Vagina (tissue), 2 donors: ENCODE measurements at places on chromosomes 5 and 9.

DNA sequence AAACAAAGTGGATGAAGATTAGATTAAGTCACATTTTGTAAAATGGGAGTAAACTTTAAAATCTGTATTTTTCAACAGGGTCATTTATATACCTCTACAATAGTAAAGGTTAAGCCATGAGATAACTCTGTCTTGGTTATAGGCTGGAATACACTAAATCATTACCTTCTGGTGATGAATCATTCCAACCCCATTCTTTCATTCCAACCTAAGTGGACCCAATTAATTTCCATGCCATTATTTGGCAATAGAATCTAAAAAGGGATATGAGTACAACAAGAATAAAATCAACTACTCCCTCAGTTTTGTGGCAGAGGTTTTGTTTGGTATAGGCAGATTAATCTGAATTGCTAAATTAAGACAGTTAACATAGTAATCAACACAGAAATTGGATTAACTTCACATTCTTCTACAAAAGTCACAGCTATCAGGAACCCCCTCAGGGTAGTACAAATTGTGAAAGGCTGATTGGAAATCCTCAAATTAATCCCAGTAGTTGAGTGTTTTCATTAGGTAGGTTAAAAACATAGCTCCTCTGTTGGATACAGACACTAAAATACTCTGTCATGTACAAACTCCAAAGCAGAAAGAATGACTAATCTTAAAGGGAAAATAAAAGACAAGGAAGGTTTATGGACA is 54.2 kb downstream of the ELAVL2 start:
- no peak for DNase-seq

DNA sequence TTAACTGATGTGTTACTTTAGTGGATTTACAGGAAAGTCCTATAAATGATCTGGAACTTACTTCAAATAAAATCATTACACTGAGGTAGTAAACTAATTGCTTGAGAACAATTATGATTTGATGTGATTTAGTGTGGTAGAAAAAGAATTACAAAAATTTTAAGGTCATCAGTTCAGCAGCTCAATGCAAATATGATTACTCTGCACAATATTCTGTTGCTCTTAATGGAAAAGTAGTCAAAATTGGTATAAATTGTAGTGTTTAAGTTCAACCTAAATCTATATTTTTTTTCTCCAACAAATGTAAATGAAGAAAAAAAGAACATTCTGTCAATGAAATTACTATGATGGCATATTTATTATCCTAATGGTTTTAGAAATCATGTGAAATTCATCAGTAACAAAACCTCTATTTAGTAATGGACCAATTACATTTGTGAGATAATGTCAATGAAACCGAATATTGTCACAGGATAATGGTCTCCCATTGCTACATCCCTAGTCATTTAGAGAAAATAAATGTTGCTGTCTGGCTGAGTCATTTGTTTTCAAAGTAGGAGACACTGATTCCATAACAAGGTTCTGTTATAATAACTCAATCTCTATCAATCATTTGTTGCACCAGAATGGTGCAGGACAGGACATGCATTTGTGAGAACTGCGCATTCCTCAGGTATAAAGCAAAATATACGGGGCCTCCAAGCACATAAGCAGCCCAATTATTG is 177.1 kb downstream of the NFIB start:
- no peak for DNase-seq

- DNase-seq = no peak
Observed at GRCh38 chr5:120790339-120790738, 326.2 kb downstream of the PRR16 start.

- no peak for DNase-seq
Observed at GRCh38 chr5:176994460-176995121, 12.0 kb downstream of the UIMC1 start.

DNA sequence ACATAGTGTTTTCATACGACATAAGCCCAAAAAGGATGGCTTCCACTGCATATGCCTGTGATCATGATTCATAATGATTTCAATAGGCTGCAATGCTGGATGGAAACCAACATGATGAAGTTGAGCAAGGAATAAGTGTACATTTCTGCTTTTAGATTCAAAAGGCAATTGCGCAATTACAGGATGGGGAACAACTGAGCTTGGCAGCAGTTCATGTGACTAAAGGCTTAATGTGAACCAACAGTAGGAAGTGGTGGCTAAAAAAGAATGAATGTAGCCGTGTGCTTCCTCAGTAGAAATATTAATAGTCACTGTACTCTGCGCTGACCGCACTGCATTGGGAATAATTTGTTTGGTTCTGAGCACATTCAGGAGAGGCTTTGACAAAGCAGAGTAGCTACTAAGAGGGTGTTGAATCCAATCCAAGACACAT is 51.2 kb downstream of the SLC1A3 start:
- DNase-seq = peak; percentile 91

DNA sequence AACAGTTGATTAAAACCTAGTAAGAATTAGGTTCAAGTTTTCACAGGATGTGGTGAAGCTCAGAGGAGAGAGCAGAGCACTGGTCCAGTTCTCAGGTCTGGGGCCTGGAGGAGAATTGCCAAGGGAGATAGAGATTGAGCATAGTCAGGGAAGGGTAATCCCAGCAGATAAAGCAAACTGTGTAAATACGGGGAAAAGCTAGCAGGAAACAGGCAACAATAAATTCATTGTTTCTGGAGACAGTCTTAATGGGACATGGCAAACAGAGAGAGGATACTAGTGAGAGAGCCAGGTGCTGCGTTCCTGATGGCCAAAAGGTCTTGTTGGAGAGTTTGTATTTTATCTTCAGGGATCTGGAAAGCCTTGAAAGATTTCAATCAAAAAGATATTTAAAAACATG is 333.0 kb downstream of the PDE4D start:
- DNase-seq = no peak

- DNase-seq = no peak
Observed at GRCh38 chr5:10124287-10124686, 125.4 kb downstream of the ATPSCKMT start.

GRCh38 chr5:122126756-122127321 is 2.5 kb upstream of the ZNF474 start:
- no peak for DNase-seq

GRCh38 chr9:94950579-94951323 is 224.3 kb downstream of the AOPEP start:
- no peak for DNase-seq

- DNase-seq = no peak
Observed at GRCh38 chr9:93184432-93185265, 710 bp downstream of the WNK2 start.

DNA sequence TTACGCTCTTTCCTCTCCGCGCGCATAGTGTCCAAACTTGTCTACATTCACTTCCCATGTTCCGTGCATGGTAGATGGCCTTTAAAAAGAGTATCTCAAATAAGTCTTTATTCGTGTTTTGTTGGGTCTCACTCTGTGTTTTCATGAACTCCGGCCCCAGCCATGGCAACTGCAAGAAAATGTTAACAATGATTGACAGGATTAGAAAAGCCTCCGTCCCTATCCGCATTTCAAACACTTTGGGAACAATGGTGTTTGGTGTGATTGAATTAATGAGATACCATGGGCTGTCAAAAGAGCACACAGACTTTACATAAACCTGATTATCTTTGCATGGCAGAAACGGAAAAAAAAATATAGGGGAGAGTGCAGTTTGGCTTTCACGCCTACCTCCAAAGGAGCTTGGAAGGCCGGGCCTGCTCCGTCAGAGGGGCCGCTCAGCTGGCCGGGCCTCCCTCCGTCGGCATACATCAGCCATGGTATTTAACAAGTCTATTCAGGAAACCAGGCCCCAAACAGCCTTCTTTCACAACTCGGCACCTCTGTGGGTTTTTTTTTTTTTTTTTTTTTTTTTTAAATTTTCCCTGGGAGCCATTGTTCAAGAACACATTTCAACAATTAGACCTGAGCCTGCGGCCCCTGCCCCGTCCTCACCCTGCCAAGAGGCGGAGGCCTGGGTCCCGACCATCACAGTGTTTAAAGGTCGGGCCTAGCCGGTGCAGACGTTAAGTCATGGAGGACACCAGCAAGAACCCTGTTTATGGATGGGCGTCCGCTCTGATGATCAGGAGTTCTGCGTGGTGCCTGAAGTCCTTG is 323.8 kb upstream of the IRX4 start:
- DNase-seq = peak; percentile 70

GRCh38 chr9:90821697-90822096 is 20.1 kb downstream of the SYK start:
- no peak for DNase-seq

DNA sequence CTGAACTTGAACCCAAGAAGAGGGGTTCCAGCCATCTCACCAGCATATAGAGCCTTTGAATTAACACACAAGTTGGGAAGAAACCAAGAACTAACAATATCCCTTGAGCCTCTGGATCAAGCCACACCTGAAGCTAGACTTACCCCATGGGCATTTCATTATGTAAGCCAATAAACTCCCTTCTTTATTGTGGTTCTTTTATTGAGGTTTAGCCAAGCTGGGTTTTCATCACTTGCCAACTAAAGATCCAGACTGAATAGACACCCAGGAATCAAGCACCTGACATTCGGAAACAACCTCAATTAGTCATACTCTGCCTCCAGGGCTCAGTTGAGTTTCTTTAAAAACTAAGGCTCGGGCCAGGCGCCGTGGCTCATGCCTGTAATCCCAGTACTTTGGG is 226.7 kb downstream of the AGTPBP1 start:
- DNase-seq = no peak

DNA sequence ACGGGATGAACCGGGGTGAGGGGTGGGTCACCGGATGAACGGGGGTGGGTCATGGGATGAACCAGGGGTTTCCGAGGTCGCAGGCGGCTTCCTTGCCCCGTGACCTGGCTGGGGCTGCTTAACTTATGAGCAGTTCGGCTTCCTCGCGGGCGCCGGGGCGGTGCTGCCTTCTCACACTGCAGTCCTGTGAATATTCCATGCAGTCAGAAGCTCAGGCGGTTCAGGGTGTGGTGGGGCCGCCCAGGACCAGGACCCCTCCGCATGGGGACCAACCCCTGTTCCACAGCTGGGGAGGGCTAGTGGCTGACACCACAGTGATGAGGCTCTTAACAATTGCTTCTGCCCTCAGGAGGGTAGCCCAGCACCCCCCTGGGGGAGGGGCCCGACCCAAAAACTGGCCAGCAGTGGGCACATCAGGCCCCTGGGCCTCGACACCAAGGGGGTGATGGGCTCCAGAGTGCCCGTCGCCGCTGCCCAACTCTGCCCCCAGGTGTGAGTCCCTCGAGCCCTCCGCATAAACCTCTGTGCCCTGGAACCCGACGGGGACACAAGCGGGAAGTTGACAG is 30.9 kb upstream of the SLC9A3 start:
- no peak for DNase-seq

- DNase-seq = peak; percentile 85
Observed at GRCh38 chr5:38465702-38466423, 90.6 kb downstream of the LIFR start.

GRCh38 chr5:72847439-72847838 is 31.0 kb downstream of the TNPO1 start:
- no peak for DNase-seq

- DNase-seq = no peak
Observed at GRCh38 chr9:124778575-124779367, 1.8 kb downstream of the OLFML2A start.

GRCh38 chr9:134773842-134774241 is 106.8 kb upstream of the FCN2 start:
- DNase-seq = no peak

DNA sequence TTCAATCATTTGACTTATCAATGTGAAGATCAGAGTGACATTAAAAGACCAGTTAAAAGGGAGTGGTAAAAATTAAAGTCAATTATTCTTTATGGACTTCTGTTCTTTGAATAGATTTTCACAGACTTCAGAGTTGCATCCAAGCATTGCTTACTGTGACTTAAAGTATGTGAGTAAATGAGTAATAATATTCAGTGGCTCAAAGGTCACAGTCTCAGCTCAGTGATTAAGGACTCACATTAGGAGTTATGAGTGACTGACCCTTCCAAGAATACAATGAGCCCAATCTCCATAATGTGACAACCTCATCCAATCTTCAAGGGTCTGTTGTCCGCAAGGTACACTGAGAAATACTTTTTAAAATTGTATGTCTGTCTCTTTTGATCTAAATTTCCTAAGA is 811.2 kb downstream of the BRINP1 start:
- no peak for DNase-seq

- DNase-seq = peak; percentile 52
Observed at GRCh38 chr9:138003485-138004190, 126.1 kb downstream of the CACNA1B start.

DNA sequence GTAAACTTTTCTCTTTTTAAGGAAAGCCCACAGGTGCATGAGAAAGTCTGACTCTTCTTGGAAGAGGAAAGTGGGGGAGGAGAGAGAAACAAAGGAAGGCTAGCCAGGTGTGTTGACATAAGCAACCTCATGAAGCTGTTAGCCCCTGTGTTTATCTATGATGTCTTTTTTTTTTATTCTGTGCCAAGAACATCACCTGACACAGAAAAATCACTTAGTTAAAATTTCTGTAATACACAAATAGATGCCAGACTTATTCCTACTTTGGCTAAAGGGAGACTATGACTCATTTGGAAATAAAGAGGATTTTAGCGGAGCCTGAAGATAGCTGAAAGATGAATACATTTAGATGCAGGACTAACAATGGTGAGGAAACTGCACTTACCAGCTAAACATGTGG is 58.3 kb downstream of the BAAT start:
- no peak for DNase-seq

DNA sequence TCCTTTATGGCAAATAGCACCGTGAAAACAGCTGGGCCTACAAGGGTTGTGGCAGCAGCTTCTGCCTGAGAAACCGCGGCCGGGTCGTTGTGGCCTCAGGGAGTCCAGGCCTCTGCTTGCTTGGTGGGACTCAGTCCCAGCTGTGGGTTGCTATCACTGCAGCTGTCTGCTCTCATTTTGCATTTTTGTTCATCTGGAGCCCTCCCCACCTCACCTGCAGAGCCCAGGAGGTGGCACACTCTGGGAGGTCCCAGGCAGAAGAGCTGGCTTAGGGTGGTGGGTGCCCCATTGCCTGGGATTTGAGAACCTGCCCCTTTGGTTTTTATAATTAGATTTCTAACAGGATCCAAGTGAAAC is 138.4 kb downstream of the GADD45G start:
- no peak for DNase-seq

DNA sequence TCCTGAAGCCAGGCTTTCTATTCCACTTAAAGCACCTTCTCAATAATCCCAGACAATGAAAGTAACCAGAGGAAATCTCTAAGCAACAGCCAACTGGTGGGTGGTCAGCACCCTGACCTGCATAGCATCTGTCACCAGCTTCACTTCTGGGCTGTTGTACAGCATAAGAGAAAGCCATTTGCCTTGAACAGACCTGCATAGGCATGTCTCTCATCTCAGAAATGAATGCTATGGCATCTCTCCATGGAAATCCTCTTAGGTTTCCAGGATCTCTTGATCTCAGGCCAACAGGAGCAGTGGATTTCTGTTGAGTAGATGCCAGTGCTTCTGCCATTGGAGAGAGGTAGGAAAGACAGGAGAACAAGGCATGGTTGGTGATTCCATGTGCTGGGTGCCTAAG is 213.6 kb downstream of the GRIA1 start:
- no peak for DNase-seq

- DNase-seq = no peak
Observed at GRCh38 chr5:98130261-98131035, 643.0 kb upstream of the RGMB start.

- DNase-seq = no peak
Observed at GRCh38 chr9:2631263-2631662, 9.7 kb downstream of the VLDLR start.

GRCh38 chr9:129759319-129759718 is 6.5 kb upstream of the PTGES start:
- no peak for DNase-seq
